ENCODE measurements at places on chromosomes 3 and 15.

DNA sequence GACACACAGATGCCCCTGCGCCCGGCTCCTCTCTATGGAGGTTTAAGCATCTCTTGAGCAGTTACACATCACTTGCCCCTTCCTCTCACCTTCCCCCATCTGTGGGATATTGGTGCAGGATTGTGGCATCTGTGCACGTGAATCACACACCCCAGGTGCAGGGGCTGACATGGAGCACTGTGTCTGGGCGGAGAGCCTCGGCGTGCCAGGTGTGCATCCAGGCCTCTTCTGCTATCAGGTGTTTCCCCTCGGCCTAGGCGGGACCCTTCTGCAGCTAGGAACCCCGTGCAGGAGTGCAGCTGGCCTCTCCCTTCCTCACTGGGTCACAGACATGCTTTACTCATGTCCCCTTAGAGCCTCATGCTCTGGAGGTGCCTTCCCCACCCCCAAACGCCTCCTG is 33.4 kb upstream of the MUC13 start:
- DNase-seq: no peak

DNA sequence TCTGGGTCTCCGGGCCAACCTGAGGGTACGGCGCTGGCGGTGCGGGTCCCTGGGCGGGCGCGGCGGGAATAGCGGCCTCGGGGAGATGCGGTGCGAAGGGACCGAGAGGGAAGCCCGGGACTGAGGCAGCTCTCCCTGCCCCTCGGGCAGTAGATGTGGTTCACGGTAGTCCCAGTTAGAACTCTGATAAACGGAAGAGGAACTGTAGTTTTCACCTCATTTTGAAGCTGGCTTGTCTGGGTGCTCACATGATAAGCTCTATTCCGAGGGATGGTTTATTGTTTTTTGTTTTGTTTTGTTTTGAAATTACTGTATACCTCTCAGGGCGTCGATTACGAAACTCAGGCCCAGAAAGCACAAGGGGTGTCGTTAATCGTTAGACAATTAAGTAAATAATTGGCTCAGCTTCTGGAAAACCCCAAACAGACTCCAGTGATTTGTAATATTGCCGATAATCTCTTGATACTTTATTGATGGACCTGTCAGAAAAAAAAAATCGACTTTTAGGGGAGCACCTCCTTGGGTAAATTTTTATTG is 413 bp downstream of the NUSAP1 start:
- DNase-seq: no peak

GRCh38 chr3:69305011-69305410 is 80.9 kb downstream of the FRMD4B start:
- DNase-seq: no peak

- DNase-seq: peak; percentile 29
Measured at GRCh38 chr15:81337713-81338157, 13.8 kb upstream of the STARD5 start.

- DNase-seq: no peak
Measured at GRCh38 chr3:49638445-49638844, 35.7 kb upstream of the APEH start.
